HCEC 1CT (cell line): ENCODE measurements at places on chromosomes 11 and 22.
A peak's percentile ranks its signal among the peaks of the same experiment; 100 is the strongest.

- no peak for DNase-seq
Observed at GRCh38 chr11:116422956-116423600, 349.7 kb downstream of the BUD13 start.

DNA sequence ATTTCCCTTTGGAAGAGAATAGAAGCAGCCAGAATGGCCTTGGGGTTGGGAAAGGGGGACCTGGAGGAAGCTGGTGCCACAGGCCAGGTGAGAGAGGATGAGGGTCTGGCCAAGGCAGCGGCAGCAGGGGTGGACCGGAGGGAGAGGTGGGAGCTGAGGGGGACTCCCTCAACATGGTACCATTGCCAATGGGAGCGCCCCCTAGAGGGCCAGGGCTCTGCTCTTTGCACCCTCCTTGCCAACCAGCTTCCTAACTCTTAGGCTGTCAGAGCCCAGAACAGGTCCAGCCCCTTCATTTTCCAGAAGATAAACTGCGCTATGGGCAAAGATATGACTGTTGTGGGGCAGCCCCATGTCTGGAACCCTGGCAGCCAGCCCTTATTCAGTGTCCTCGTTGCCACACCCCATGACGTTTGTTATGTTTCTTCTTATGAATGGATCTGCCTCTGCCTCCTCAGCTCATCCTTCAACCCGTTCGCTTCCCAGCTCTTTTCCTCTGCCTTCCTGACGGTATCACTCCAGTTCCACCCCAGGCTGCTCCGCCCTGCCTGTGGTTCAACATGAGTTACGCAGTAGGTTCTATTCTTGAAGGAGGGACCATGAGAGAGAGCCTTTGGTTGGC is 185.2 kb downstream of the GRIK4 start:
- no peak for DNase-seq

- no peak for DNase-seq
Observed at GRCh38 chr11:134369656-134370525, 38.1 kb downstream of the GLB1L2 start.

DNA sequence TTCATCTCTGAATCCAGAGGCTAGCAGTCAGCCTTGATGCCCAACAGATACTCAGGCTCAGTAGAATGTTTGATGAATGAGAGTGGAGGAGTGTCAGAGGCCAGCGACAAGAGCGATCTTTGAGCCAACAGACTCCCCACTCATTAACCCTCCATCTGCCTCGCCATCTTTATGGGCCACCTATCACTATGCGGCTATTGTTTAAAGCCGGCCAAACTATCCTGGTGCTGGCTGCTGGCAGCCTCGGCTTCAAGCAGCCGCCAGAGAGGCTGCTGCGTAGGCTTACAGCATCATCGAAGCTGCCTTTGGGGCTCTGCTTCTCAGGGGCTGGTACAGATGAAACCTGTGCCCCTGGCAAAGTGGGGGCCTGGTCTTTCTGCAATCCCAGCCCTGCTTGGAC is 525.6 kb downstream of the INSC start:
- DNase-seq, result no peak

- no peak for DNase-seq
Observed at GRCh38 chr11:2952290-2952689, 23.1 kb upstream of the PHLDA2 start.

- no peak for DNase-seq
Observed at GRCh38 chr11:37710031-37710430, 1112.0 kb upstream of the RAG2 start.

GRCh38 chr11:7281079-7281478 is 29.4 kb downstream of the SYT9 start:
- peak; percentile 60 for DNase-seq

DNA sequence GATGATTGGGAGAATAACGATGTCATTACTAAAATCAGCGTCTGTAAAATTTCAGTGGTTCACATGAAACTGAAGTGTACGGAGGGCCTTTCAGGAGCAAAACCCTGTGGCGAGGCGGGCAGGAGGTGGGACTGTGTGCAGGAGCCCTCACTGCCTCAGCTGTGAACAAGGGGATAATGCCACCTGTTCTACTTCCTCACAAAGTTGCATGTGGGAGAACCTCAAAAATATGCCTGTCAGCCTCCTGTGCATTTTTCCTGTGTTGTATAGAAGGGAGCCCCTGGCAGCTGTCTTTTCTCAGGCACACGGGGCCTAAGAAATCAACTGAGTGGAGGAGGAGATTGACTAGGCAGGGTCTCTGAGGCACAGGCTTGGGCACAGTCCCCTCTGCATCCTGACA is 43.0 kb upstream of the MYO18B start:
- DNase-seq, result no peak

DNA sequence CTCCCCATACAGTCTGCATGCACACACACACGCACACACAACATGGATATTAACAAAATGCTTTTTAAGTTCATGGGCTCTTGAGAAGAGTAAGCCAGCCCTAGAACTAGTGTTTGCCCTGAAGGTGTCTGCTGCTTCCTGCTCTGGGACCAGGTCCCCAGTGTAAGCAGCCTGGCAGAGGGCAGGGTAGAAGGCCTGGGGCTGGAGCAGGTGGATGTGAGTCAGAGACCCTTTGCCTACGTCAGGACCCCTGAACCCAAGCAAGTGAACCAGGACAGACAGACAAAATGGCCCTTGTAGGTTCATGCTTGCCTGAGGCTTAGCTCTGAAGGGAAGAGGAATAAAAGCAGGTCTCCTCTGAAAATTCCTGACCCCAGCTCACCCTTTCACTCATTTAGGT is 357.9 kb downstream of the TBC1D22A start:
- no peak for DNase-seq

GRCh38 chr22:29224859-29225410 is 19.2 kb downstream of the EMID1 start:
- DNase-seq, result no peak

DNA sequence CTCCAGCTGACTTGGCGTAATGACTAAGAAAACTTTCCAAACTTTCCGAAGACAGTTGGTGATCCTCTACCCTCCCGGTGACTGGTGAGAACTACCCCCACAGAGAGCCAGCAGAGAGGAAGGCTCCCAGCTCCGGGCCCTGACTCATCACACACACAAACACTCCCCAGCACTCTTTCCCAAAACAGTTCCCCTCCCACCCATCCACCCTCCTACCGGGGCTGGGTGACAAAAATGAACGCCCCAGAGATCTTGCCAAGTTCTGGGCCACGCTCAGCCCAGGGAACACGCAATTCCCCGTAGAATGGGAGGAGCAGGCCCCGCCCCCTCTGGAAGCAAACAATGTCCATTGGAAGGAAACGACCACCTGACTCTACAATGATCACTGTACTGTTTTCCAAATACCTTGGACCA is 21.3 kb upstream of the JAM3 start:
- DNase-seq, result peak; percentile 92

GRCh38 chr22:24433828-24434470 is 6.5 kb downstream of the ADORA2A start:
- peak; percentile 24 for DNase-seq
